AG08395 (cell line): ENCODE measurements at places on chromosomes 3 and 15.

- no peak for DNase-seq
These were observed 48.3 kb upstream of the DPPA4 start for GRCh38 chr3:109385442-109386318.

GRCh38 chr3:188292827-188293226 is 138.9 kb downstream of the LPP start:
- no peak for DNase-seq

- no peak for DNase-seq
These were observed 64.2 kb upstream of the CFAP161 start for GRCh38 chr15:81069909-81070308.

- DNase-seq: no peak
These were observed 796.2 kb downstream of the NAALADL2 start for GRCh38 chr3:175655351-175655750.

DNA sequence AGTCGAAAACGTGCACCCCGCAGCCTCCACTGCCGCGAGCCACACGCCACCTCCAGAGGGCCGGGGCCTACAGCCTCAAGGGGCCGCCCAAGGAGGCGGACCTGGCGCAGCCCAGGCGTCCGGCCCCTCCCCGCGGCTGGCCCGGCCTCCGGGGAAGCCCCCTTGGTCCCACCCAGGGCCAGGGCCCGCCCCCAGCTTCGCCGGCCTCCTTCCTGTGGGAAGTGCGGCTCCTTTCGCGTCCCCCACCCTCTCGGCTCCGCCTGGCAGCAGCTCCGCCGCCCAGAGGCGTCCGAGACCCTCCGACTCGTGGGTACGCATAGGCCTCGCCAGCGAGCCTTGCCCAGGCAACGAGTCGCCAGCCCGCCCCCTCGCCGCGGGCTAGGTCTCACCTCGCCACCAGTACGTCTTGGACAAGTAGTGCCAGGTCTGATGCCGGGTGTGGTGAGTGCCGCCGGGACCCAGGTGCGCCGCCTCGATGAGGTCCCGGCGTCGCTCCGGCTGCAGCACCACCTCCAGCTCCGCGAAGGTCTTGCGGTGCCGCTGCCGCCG is 642 bp downstream of the ZBTB11 start:
- peak; percentile 95 for DNase-seq

GRCh38 chr3:58679446-58679845 is 12.9 kb upstream of the FAM3D start:
- no peak for DNase-seq

DNA sequence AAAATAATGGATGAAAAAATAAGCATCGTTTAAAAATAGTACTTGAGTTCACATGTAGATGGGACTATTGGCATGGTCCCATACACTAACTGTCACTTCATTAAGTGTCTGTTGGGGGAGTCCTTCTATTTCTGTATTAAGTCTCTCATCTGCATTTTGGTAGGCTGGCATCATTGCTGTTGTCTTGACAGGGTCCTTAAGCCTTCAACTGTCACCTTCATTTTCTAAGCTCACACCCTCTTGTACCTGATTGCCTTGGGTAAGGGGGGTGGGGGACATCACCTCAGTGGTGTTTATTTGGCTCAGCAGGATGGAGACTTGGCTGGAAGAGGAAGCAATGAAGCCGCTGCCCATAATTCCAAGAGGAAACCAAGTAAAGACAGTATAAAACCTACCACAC is 202.0 kb upstream of the VEPH1 start:
- no peak for DNase-seq

GRCh38 chr15:68231102-68231818 is 1.7 kb upstream of the CLN6 start:
- DNase-seq: peak; percentile 1

DNA sequence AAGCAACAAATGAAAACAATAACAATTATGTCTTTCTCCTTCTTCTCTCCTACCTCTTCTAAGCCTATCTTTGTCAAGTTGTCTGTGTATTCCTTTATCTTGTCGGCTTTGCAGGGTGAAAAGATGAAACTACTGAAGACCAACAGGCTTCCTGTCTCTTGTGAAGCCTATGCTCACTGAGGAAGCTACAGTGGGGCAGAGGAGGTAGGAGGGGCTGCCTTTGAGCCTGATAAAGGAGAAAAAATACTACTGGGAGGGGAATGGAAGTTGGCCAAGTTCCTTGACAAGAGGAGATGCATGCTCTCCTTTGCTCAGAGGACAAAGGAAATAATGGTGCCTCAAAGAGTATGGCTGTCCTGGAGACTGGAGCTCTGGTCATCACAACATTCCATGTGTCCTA is 92.0 kb downstream of the IGSF11 start:
- DNase-seq: no peak

DNA sequence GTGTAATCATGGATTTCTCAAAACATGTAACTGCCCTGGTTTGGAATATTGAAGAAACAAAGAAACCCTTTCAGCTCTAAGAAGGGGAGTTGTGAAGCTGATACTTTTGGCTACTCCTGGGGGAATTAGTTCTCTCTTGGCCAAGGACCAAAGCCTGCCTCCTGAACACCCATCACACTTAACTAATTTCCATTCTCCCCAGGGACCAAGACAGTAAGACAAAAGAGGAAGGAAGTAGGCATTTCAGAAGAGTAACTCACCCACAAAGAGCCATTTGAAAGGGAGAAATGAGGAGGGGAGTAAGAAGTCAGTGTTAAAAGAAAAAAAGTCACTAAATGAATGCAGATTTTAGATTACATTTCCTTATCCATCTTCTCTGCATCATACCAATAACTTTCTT is 328.0 kb upstream of the SOX2 start:
- no peak for DNase-seq

DNA sequence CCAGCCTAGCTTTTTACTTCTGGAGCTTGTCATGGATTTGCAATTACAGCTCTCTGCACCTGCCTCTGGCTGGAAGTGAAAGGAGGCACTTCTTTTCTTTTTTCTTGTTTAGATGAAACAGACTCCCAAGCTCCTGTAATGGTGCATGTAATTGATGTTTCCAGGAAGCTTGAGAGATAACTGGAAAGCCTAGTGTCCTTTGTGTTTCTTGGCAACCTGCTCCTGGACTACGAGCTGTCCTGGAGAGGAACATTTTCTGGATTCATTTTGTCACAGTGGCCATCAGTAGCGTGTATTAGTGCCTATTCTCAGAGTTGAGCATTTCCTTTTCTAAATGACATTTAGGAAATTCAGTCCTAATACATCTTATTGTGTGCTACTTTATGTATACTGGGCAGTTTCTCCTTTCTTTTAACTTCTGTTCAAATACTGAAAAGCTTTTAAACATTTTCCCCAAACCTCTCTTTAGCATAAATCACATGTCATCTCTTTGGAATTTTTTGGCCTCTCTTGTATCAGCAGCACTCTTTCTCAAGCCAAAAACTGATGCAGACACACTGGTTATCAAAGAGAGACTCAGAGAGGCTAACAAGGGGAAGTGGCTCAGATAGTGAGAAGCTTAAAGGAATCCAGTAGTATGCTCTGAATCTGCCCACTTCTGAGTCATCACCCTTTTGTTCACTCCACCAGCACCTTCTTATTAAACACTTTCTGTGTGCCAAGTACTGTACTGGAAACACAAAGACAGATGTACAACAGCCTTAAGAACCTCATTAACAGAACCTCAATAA is 62.6 kb upstream of the SLC2A2 start:
- peak; percentile 88 for DNase-seq

- DNase-seq: no peak
These were observed 71.0 kb downstream of the PCOLCE2 start for GRCh38 chr3:142817897-142818296.

- DNase-seq: no peak
These were observed 12.9 kb upstream of the TM6SF1 start for GRCh38 chr15:83094583-83094982.

DNA sequence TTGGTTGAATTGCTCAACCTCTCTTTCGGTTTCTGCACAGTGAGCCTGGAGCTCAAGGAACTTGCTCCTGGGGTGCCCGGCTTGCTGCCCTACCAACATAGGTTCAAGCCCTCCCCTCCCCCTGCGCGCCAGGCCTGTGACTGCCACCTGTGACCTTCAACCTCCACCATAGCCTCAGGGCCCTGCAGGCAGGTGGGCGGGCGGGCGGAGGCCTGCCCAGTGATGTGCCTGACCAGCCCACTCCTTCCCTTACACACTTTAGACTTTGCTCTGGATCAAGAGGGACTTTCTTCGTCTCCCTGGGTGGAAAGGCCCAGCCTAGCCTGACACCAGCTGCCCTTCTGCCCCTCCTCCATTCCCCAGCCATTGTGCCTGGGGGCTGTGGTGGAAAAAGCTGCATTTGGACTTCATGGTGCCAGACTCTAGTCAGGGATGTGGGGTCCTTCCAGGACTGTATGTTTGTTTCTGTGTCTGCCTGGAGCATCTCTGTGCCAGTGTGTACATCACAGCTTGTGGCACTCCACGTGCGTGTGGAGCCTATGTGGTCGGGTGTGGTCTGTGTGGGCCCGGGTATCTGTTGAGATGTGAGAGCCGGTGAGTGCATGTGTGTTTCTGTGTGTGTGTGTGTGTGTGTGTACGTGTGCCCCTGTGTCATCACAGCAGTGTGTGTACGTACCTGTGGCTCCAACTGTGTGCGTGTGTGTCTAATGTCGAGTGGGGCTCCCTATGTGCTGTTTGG is 9.5 kb downstream of the PRKCD start:
- DNase-seq: no peak

GRCh38 chr15:89018207-89018606 is 70.0 kb upstream of the ABHD2 start:
- DNase-seq: peak; percentile 72
